COLO829 (cell line): ENCODE measurements at places on chromosomes 6 and 20.

DNA sequence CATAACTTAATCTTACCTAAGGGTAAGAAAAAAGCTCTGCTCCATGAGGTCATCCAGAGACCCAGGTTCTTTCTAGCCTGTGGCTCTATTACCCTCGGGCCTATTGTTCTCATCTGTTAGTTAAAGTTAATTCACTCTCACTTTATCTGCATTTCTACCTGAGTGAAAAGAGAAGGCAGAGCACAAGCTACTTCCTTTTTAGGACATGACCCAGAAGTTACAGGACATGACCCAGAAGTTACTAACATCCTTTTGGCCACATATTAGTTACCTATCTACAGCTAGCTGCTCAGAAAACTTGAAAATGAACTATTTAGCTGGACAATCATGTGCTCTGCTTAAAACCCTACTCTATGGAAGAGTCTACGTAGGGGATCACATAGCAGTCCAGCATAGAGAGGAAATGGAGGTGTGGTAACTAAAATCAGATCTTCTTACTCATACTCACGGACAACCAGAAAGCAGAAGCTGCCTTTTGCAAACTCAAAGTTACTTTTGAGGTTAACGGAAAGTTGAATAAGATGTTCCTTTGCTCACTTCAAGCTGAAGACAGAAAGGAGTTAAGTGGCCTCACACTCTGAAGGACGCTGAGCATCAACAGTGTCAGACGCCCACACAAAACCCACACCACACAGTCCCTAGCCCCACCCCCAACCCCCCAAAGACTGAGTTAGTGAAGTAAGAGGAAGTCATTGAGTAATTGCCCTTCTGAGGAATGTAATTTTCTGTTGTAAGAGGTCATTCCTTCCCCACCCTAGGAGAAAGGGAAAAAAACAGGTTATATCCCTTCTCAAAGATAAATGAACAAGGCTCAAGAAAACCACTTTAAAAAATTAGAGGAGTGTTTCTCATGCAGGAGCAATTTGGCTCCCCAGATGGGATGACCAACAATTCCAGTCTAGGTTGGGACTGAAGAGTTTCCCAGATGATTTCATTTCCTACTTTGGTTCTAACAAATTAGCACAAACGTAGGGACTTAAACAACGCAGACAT, 45.9 kb upstream of the TAB2 start:
- DNase-seq, result no peak

DNA sequence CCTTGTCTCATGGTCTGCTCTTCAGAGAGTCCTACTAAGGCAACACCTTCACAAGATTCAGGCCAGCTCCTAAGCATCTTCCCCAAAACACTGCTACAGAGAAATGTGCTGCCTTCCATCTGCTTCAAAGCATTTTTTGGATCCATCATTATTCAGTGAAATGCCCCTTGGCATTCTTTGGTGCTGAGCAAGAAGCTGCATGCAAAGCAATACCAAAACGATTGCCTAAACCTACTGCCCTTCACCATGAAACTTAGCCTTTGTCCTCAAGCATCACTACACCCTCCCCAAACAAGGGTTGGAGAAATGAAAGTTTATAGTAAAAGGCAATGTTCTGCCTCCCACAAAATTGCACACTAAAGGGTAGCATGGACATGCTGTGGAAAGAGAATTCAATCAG, 93.5 kb downstream of the SNAP25 start:
- no peak for DNase-seq

DNA sequence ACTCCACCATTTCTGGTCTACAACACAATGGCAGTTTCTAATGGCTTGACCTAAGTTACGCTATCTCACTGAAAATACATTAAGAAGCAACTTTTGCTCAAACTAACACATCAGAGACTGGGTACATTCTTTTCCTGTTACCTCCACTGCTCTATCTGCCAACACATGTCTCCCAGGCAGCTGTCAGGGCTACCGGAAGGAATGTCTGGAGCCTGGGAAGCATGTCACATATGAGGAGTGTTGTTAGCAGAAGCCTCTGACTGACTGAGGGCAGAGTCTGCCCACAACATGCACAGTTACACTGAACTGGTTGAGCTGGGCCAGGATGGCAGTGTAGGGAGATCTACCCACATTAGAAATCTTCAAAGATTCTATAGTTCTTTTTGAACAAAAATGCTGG, 264.5 kb downstream of the KIF16B start:
- no peak for DNase-seq

DNA sequence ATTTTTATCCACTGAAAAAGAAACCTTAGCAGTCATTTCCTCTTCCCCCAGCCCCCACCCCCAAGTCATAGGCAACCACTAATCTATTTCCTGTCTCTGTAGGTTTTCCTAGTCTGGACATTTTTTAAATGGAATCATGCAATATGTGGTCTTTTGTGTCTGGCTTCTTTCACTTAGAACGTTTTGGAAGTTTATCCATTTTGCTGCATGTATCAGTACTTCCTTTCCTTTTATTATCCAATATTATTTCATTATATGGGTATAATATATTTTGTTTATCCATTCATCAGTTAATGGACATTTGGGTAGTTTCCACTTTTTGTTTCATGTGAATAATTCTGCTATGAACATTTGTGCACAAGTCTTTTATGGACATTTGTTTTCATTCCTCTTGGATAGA, 99.3 kb upstream of the BMP5 start:
- DNase-seq, result no peak

DNA sequence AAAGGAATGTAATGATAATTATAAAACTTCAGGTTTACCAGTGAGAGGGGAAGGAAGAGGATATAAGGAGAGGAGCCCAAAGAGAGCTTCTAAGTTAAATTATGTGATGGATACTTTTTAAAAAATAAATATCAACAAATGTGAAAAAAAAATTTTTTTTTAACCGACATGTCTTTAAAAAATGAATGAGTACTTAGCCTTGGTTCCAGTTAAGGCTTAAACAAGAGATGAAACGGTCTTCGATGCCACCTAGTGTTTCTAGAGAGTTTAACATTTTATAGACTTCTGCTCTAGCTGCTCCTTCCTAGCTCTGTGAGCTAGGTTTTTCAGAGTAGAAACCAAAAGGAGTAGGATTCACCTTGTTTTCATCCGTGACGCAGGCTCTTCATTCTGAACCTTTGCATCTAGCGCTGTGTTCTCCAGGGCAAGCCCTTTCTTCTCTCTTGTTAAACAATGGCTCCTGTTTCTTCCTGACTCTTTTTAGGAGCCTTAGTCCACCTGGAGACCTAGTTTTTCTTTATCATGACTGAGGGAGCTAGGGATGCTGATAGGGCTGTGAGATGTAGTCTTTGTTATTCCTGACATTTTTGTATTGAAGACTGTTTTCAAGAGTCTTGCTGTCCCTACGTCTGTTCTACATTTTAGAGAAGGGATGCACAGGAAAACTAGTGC, 42.4 kb upstream of the GNRH2 start:
- peak; percentile 76 for DNase-seq

DNA sequence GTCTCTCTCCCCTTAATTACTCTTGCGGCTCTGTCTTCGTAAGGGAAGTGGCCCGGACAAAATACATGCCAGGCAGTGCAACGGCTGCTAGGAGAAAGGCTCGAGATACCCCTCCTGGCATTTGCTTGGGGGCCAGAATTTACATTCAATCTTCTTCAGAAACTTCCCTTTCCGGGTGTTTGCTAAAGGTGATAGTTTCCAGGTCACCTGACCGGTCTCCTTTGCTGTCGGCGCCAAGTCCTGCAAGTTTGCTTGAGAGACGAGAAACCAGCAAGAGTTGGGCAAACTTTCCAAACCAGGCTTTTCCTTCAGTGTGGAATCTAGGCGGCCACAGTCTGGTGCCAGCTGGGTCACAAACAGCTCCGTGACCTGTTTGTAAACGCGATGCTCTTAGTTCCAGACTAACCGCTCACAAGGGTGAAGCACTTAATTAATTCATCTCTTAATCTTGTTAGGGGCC, 563 bp upstream of the SRSF3 start:
- no peak for DNase-seq

GRCh38 chr20:47320990-47321805, 35.3 kb downstream of the ZMYND8 start:
- DNase-seq, result no peak

DNA sequence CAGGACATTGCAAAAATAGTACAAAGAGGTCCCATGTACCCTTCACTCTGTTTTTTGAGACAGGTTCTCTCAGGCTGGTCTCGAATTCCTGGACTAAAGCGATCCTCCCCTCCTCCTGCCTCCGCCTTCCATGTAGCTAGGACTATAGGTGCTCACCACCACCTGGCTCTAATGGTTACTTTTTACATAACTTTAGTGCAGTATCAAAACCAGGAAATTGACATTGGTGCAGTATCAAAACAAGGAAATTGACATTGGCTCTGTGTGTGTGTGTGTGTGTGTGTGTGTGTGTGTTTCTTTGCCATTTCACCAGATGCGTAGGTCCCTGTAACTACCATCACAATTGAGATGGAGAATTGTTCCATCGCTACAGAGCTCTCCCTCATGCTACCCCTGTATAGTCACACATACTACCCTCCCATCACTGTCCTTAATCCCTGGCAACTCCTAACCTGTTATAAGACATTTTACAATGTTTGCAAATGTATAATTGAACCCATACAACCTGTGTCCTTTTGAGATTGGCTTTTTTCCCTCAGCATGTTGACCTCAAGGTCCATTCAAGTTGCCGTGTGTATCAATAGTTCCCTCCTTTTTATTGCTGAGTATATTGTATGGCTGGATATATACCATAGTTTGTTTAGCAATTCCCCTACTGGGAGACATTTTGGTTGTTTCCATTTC, 28.3 kb upstream of the RIPOR2 start:
- DNase-seq, result no peak

- DNase-seq, result no peak
Observed at GRCh38 chr6:116773886-116774285, 8.4 kb upstream of the FAM162B start.

DNA sequence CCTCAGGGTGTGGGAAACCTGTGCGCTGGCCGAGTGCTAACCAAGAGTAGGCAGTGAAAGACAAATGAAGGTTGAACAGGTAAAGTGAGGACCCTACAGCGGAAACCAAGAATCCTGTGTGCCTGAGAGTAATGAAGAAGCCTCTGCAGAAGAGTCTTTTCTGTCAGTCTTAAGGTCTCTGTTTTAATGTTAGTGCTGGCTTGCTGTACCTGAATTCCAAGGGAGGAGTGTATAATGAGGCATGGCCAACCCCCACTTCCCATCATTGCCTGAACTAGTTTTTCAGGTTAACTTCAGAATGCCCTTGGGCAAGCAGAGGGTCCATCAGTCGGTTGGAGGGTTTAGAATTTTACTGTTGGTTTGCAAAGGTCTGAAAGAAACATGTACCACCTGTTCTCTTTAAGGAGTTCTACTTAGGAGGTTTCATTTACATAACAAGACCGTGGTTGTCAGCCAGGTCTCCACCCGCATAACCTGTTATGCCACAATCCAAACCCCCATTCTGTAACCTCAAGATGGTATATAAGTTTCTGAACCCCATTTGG, 589 bp upstream of the PDCD2 start:
- DNase-seq, result no peak

DNA sequence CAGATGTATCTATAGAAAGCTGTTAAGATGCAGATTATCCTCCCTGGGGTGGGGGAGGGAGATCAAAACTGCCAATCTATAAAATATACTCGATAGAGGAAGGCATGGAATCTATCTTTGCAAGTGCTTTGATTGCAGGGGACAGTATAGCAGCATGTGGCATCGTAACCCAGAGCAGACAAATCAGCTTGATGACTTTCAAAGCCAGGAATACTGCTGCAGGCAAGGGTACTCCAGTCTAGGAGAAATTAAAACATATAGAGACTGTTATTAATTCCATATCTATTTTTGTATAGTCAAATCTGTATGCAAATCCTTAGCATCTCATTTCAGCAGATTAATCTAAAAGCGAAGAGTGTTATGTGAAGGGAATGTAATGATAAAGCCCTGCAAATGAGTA, 159.4 kb downstream of the MMS22L start:
- no peak for DNase-seq

DNA sequence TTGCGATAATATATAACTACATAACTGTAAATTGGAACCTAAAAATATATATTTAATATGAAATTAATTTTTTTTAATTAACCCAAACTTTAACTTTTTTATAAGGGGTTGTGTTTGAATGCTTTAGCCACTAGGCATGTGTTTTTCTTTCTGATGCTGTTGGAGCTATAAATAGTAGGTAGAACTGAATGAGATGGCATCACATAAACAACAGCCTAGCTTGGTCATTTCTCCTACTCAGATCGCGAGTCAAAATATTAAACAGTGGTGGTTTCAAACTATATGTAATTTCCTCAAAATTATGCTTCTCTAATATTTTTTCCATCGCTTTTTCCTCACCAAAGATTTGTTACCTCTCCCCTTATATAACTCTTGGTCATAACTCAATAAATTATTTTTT, 243.2 kb downstream of the ARID1B start:
- no peak for DNase-seq

GRCh38 chr6:166691746-166692145, 64.7 kb upstream of the RPS6KA2 start:
- DNase-seq, result no peak

DNA sequence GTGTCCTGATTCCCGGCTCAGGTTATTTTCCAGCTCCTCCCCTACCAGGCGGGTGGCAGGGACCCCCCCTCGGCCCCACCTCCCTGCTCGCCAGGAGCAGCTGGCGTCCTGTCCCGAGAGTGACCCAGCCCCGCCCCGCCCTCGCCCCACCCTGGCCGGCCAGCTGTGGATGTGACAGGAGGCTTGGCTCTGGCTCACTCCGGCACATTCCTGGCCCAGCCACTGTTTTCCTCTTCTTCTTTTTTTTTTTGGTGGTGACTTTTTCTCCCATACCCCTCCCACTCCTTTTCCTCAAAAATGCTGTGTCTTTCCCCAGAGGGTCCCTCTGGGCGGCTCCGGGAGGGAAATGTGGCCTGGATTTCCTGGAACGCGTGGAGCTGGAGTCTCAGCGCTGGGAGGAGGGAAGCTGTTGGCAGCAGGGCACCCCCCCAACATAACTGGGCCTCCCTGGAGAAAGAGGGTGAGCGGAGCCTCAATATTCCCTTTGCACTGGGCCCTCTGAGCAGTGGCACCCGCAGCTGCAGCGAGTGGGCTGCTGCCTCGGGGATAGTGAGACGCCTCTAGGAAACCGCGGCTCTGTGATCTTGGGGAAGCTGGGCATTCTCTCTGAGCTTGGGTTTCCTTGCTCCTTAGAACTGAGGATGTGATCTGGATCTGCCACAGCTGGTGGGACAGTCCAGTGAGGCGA, 28.3 kb upstream of the CSNK2A1 start:
- DNase-seq, result no peak

- no peak for DNase-seq
Observed at GRCh38 chr20:39057143-39057542, 95.0 kb downstream of the DHX35 start.

GRCh38 chr20:59933849-59934585, 580 bp upstream of the SYCP2 start:
- peak; percentile 42 for DNase-seq
